ENCODE measurements at places on chromosomes 7 and 10.

DNA sequence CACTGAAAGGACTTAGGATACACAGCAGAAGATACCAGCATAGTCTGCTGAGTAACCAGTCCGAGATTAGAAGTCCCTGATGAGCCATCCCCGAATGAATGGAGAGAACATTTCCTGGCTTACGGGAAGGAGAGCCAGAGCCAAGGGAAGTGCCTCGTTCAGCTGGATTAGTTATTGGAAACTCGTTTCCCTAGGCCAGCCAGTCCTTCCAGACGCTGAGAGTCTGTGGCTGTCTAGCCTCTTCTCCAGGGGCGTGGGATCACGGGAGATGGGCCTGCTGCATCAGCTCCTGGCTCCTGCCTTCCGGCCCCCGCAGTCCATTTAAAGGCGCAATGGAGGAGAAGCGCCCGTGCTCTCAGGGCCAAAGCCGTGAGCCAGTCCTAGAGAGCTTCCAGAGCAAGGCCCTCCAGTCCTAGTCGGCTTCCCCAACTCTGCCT is 712.8 kb downstream of the PARD3 start:
- DNase-seq, result no peak

GRCh38 chr10:6543431-6544005 is 36.6 kb downstream of the PRKCQ start:
- no peak for DNase-seq

- DNase-seq, result no peak
Observed at GRCh38 chr10:3548702-3549101, 236.3 kb downstream of the KLF6 start.

DNA sequence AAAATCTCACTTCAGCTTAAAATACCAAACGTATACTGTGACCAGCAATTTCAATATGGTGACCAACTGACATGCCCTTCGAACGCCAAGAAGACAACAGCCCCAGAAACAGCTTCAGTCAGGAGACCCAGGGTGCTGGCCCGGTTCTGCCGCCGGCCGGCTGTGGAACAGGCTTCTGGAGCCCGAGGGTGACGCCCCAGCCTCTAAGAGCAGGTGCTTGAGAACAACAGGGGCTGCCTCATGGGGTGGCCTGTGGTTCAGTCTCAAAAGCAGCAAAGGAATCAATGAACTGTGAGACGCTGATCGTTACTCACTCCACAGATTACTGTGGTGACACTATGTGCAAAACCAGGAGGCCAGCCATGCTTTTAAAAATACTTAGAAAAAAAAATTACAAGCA is 17.3 kb downstream of the GPER1 start:
- DNase-seq, result no peak

GRCh38 chr7:110943701-110944345 is 147.1 kb upstream of the LRRN3 start:
- no peak for DNase-seq

DNA sequence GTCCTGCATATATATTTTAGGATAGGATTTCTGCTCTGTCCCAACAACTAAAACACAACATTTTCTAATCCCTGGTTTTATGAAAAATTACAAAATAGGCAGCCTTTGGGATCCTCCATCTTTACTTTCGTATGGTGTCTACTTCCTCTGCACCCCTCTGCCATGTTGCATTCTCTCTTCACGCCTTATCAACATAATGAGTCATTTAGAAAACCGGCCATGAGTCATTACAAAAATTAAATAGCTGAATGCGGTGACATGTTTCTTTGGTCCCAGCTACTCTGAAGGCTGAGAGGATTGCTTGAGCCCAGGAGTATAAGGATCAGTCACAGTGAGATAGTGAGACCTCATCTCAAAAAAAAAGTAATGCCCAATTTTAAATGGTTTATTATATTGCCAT is 148.1 kb upstream of the CELF2 start:
- no peak for DNase-seq

DNA sequence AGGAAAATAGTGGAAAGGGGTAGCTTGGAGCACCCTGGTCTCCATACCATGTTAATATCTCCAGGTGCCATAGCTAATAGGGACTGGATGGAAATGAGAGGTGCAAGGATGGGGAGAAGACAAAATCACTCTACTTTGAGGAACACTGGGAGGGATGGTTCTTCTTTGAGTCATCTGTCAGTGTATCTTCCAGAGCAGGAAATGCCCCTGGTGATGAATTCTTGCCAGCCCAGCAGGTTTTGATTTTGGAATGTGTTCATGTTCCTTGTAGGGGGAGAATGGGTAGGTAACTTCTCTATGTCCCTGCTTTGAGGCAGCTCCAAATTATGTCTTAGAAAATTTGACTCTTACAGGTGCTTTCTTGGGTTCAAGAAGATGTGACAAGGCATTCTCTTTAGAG is 177.0 kb upstream of the GLI3 start:
- no peak for DNase-seq

GRCh38 chr7:128035712-128036111 is 4.5 kb upstream of the LRRC4 start:
- no peak for DNase-seq

- DNase-seq, result no peak
Observed at GRCh38 chr7:45975847-45976484, 54.9 kb upstream of the IGFBP3 start.

DNA sequence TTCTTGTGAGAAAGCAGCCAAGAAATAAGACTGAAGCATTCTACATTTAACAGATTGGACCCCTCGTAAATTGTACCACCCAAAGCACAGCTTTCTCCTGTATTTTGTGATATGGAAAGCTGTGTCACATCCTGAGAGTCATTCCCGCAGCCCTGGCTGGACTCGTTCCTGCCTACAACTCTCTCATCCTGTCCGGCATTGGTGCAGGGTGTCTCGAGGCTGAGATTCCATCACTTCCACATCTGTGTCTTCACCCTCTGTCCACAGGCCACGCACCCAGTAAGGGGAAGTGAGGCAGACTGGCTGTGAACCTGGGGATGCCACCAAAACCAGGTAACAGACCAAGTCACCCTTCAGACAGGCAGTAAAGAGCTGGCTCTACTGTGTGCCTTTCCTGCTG is 146.2 kb upstream of the KLF6 start:
- DNase-seq, result no peak

DNA sequence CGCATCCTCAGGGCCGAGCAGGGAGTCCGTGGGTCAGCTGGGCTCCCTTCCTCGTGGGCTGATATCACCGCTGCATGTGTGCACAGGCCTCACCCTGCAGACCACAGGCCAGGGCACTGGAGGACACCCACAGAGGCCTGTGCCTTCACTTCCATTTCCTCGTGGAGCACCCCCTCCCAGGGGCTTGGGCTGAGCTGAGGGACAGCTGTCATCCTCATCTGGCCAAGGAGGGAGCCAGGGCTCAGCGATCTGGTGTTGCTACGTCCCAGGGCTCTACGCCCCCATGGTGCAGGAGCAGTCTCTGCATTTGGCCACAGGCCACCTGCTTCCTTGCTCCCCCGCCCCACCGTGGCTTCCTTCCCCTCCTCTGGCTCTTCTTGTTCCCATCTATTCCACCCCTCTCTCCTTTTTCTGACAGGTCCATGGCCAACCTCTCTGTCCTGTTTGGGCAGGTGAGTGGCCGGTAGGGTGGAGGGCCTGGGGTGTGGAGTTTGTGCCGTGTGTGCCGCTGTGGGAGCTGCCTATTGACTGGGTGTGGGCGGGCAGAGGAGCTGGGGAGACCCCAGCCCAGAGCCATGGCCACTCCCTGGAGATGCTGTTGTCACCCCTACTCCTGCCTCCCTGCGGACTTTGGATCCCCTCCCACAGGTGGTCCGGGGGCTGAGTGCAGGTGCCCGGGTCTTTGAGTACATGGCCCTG is 8.3 kb upstream of the ASIC3 start:
- no peak for DNase-seq

DNA sequence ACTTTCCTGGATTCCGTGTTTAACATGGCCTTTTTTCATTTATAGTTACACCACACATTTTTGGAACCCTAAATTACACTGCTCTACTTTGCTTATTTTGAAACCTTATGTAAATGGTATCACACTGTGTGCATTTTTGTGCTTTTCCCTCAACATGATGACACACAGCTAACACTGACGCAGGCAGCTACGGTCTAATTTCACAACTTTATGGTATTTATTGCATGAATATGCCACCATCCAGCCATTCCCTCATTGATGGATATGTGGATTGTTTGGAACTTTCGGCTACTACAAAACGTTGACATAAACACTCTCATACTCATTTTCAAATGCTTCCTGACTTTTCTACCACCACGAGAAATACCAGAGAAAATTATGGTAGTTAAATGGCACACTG is 6.9 kb downstream of the PAPOLB start:
- DNase-seq, result no peak

GRCh38 chr7:114590298-114590697 is 175.7 kb downstream of the FOXP2 start:
- DNase-seq, result no peak

DNA sequence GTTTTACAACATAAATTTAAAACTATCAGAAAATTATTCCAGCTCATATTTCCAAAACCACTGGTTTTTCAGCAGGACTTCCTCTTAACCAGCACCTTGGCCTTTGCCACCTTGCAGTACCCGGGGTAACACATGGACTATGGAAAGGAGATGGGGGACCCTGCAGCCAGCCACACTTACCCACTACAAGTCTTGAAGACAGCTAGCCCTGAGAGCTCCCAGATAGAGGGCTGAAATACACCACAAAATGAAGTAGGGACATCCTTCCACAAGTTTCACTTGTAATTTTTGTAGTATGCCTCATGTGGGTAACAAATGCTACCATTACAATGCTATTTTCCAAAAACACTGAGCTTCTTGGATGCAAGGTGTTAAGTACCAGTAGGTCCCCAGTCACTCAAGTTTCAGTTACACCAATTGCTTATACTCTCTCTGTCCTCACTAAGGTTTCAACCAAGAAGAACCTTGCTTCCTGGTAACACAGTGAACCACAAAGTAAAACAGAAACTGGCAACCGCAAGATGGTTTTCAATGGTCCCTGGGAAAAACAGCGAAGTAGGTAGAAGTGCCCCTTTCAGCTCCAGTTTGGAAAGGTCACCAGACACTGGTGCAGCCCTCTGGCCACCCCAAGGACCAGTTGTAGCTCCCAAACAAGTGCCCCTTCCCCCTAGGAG is 110.9 kb downstream of the SGMS1 start:
- DNase-seq, result no peak

DNA sequence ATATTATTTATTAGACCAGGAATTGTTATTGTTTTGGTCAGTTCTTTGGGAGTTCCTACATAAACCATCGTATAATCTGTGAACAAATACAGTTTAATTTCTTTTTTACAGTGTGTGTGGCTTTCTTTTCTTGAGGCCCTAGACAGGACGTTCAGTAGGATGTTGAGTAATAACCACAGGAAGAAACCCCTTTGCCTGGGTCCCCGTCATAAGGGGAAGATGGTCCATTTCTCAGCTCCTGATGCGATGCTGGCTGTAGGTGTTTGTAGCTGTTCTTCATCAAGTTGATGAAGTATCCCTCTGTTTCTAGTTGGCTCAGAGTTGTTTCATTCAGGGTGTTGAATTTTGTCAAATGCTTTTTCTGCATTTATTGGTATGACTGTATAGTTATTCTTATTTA is 219.7 kb upstream of the ADARB2 start:
- DNase-seq, result no peak

GRCh38 chr10:106534441-106534840 is 630.1 kb downstream of the SORCS1 start:
- DNase-seq, result no peak

DNA sequence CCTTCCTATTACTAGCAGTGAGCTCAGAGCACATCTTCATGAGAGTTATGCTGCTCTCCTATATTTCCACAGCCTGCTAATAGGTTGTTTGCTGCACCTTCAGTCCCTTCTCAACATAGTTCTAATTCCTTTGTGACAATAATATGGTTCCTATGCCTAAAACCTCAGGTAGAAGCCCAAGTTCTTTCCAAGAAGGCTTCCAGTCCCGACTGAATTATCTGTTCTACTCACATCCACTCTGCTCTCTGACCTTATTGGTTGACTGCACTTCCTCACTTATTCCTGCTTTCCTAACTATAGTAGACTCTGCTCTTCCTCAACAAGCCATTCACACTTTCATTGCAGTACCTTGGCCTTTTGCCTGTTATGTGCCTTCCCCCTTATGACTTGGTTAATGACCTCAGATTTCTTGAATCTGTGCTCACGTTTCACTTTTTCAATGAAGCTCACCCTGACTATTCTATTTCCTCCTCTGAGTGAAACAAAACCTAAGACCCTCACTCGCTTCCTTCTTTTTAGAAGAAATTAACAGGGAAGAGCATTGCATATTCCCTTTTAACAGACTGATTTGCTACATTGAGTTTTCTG is 132.7 kb downstream of the MDFIC start:
- no peak for DNase-seq

DNA sequence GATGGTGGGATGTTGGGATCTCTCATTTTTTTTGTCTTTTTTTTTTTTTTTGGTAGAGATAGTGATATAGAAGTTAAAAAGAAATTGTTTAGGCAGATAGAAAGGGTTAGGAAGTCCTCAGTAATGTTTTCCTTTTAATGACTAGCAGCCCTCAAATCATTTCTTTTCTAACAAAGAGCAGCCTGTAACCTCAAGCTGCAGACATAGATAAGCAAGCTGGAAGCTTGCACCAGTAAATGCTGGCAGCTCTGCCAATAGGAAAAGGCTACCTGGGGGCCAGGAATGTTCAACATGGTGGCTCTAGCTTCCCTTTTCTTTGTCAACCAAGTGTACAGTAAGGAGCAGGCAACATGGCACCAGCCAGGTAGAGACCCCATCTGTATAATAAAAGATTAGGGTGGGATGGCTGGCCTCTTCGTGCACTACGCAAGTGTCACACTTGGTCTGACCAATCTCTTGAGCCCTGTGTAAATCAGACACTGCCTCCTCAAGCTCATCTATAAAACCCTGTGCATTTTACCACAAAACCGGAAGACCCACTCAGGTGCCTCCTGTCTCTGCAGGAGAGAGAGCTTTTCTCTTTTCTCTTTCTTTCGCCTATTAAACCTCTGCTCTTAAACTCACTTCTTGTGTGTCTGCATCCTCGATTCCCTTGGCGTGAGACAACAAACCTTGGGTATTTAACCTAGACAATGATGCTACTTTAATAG is 212.9 kb downstream of the SNX10 start:
- DNase-seq, result no peak

- no peak for DNase-seq
Observed at GRCh38 chr7:56256108-56256507, 139.9 kb upstream of the NUPR2 start.

DNA sequence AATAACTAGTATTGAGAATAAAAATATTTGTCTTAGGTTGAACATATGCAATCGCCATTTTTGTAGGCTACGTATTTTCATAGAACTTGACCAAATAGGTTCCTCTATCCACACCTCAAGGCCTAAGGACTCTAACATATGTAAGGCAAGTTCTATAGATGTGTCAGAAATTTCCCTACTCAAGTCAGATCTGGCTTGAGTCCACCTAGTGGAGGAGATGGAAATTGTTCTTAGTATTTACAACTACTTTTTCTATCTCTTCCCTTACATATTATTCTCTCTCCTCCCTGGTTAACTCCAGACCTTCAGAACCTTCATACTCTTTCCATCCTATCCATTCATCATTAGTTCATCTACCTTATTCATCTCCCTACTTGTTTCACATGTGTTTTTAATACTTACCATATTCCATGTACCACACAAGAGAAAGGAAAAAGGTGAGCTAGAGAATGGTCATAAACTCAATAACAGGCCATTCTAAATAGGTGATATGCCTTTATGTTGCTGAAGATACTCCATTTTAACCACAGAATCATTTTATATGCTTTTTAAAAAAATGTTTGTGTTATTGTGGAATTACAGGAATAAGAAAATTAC is 174.5 kb upstream of the HDAC9 start:
- DNase-seq, result no peak

GRCh38 chr10:50619882-50620281 is 3.9 kb downstream of the SGMS1 start:
- no peak for DNase-seq

GRCh38 chr10:78328592-78329404 is 295.1 kb downstream of the RPS24 start:
- DNase-seq, result no peak

GRCh38 chr10:29914986-29915785 is 144.2 kb downstream of the JCAD start:
- DNase-seq, result no peak

Measured in tibial nerve (tissue), 4 donors.